ENCODE measurements at places on chromosomes 16 and 17.

DNA sequence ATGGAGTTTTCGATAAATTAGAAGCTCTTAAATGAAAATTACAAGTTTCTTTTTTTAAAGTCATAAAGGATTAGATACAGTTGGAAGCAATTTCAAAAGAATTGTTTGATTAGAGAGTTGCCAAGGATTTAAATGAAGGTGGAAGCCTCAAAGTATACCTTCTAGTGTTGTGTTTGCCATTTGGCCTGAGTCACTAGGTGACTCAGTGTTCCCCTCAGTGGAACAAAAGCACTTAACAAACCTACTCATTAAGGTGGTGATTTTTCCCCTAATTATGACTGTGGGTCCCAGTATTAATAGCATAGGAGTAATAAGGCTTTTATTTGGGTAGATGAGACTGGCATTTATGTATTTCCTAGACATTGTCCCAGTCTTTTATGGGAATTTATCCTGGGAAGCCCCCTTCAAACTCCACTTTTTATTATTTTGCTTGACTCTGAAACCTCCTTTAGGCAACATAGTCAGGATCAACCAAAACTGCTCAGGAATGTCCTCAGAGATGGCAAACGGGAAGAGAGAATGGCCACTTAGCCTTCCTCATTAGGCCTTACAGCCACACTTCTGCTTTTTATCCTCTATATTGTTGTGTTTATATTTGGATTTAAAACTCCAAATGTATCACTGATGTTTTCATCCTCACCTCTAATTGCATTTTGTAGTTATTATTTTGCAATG, 161.0 kb downstream of the FTO start:
- no peak for DNase-seq

- no peak for DNase-seq
These were observed 13.9 kb downstream of the TMEM114 start for GRCh38 chr16:8576141-8577004.

- no peak for DNase-seq
These were observed 28.0 kb downstream of the AP1G1 start for GRCh38 chr16:71780521-71781089.

DNA sequence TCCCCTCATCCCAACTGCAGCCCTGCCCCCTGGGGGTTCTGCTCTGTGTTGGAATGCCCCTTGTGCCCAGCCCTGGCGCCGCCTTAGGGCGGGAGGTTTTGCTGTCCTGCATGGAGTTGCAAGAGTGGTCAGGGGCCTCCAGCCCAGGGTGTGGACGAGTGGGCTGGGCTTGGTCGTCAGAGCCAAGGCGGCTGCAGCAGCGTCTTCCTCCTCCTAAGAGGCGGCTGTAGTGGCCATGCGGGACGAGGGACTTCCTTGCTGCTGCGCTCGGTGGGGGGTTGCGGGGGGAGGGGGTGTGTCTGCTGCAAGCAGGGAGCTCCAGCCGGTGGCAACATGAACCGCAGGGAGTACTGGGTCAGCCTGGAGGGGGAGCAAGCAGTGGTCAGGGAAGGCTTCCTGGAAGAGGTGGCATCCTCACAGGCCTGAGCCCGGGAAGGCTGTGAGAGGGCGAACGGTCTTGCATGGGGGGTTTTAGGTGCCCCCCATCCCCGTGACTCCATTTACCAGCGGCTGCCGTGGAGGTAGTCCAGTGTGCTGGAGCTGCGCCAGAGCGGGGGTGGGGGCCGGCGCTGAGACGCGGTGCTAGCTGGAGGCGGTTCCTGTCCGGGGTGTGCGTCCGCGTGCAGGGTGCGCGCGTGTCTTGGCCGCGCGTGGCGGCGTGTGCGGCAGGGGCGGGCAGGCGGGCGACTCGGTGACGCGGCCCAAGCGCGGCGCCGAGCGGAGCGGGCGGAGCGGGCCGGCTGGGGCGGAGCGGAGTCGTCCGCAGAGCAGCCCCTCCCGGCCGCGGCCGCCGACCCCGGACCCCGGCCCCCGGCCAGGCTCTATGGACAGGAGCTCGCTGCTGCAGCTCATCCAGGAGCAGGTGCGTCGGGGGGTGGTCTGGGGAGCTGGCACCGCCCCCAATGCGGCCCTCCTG, at the start of gene RHBDL1:
TSS of gene RHBDL1 (plus strand) at position 704 of the 916 bp plus-strand sequence. CDS start at position 824, 120 bp downstream.
- peak; percentile 23 for DNase-seq

GRCh38 chr16:80202831-80203413, 337.9 kb upstream of the DYNLRB2 start:
- no peak for DNase-seq

DNA sequence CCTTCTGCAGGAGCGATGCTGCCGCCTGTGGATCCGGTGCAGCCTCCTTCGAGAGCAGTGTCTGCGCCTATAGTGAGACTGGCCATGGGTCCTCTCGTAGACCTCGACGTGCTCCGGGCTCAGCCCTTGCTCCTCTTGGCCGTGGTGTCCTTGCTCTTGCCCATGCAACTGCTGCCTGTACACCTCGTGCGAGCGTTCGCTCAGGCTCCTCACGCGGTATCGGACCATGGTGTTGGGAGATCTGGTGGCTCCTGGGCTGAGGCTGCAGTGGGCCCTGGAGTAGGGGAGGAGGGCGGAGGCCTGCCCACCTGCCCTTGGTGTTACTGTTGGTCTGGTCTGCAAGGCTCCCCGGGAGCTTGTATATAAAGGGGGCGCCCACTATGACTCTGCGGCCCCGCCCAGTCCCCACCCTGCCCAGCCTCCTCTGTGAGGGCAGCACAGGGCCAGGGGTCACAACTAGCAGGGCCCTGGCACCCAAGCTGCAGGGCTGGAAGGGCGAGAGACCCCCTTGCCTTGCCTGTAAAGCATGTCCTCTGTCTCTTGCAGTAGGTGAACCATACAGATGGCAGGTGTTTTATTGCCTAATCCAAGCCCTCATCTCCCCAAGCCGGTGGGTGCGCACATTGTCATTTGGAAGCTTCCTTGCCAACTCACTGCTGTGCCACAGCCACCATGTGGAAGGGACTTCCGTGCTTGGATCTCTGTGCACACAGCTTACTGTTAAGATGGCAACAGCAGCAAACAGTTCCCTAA, at the start of gene PRM2:
TSS of gene PRM2 (minus strand) at position 338 of the 753 bp plus-strand sequence. CDS start at position 228, 110 bp downstream.
- DNase-seq, result no peak

DNA sequence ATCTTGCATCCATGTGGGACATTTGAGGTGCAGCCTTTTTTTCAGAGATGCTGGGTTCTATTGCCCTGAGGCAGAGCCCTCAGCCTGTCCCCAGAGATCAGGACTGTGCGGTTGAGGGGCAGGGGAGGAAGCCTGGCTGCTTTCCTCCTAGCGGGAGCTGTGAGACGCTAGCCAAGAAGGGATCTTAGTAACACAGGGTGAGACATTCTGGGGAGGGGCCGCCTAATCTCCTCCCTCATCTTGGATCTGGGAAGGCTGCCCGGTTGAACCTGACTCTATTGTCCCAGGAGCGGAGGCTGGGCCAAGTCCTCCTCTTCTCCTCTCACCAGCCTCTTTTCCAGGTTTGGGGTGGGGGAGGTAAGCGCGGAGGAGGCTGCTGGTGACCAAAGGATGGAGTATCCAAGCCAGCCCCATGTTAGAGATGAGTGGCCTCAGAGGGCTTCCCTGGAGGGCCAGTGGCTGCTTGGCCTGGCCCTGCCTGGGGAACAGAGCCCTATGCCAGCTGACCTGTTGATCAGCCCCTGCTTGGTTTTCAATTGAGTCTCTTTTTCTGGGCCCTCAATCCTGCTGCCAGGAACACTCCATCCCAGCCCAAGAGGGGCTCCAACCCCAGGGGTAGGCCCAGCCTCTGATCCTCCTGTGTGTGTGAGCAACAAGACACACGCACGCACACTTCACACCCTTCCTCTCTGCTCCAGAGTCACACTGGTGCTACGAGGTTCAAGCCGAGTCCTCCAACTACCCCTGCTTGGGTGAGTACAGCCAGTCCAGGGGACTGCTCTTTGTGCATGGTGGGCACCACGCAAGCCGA, 5.0 kb downstream of the CA4 start:
- peak; percentile 39 for DNase-seq

GRCh38 chr16:56576585-56577299, 11.9 kb downstream of the MT4 start:
- DNase-seq, result no peak

DNA sequence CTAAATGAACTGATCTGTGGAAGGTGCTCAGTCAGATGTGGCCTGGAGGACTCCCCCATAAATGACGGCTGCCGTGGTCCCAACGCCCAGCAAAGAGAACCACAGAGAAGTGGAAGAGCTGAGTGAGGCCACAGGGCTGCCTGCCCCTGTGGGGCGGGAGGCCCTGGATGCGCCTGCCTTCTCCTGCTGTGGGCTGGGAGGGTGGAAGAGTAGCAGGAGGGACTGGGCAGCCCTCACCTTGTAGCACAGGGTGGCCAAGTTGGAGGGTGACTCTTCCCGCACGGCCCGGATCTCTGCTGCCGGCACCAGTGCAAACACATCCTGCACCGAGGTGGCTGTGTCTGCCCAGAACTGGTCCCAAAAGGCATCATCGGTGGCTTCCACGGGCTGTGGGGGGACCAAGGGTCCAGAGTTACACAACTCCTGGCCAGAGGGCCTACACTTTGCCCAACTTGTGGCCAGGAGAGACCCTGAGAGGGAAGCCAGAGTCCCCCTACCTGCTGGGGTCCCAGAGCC, 8.3 kb downstream of the HID1 start:
- no peak for DNase-seq

DNA sequence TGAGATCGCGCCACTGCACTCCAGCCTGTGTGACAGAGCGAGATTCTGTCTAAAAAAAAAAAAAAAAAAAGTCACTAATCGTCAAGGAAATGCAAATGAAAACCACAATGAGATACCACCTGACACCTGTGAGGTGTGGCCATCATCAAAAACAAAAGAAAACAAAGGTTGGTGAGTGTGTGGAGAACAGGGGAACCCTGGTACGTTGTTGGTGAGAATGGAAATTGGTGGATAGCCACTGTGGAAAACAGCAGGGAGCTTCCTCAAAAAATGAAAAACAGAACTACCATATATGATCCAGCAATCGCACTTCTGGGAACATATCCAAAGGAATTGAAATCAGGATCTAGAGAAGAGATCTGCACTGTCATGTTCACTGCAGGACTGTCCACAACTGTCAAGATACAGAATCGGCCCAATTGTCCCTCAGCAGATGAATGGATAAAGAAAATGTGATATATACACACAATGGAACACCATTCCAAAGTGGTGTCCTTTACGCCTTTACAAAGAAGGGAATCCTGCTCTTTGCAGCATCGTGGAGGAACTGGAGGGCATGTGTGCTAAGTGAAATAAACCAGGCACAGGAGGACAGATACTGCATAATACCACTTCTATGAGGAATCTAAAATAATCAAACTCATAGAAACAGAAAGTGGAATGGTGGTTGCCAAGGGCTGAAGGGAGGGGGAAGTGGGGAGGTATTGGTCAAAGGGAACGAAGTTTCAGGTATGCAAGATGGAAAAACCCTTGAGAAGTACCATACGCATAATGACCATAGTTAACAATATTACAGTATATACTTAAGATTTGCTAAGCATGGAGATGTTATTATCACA, 63.5 kb upstream of the PLCG2 start:
- no peak for DNase-seq

GRCh38 chr16:88471575-88471974, 18.5 kb downstream of the ZFPM1 start:
- no peak for DNase-seq

DNA sequence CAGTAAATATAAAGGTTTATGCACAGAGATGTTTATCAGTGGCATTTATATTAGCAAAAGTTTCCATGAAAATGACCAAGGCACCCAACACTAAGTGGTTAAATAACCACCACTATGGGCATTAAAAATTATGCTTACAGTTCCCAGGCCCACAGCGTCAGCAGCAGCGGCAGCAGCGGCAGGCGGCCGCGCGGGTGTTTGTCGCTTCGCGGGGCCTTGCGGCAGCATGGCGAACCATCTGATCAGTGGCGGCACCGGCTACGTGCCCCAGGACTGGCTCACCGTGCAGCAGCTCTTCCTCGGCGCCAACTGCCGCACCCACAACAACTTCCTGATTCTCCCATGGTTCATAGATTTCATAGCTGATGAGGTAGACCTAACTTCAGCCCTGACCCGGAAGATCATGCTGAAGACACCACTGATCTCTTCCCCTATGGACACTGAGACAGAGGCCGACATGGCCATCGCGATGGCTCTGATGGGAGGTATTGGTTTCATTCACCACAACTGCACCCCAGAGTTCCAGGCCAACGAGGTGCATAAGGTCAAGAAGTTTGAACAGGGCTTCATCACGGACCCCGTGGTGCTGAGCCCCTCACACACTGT, 71.0 kb downstream of the GRIN2A start:
- no peak for DNase-seq

- DNase-seq, result no peak
These were observed 13.6 kb upstream of the CLEC18A start for GRCh38 chr16:69937465-69937951.

DNA sequence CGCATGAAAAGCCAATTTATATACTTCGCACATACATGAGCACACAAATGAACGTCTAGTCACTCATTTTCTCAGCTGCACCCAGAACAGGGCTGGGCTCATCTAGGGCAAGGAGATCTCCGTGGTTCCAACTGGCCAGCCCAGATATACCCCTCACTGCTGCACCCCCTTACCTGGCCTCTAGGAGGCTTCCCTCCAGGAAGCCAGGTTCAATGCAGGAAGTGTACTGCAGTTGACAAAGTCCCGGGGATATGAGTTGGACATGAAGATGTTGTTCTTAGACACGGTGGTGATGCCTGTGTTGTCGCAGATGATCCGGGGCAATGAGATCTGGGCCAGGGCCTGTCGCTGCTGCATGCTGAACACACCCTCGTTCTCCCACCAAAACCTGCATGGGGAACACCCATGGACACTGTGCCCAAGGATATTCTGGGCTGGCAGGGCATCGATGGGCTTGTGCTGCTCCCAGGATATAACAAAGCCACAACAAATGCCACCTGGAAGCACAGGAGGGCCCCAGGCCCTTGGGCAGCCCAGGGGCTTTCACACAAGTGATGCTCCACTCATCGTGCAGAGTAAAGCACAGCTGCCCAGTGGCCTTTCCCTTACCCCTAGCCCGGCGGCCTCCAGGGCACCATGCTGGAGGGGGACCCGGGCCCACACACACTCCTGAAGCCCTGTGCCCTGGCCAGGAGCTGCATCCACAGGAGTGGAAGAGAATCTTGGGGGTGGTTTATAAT, 10.1 kb downstream of the MPO start:
- DNase-seq, result no peak

GRCh38 chr16:68640972-68641371, 4.1 kb upstream of the CDH3 start:
- no peak for DNase-seq

DNA sequence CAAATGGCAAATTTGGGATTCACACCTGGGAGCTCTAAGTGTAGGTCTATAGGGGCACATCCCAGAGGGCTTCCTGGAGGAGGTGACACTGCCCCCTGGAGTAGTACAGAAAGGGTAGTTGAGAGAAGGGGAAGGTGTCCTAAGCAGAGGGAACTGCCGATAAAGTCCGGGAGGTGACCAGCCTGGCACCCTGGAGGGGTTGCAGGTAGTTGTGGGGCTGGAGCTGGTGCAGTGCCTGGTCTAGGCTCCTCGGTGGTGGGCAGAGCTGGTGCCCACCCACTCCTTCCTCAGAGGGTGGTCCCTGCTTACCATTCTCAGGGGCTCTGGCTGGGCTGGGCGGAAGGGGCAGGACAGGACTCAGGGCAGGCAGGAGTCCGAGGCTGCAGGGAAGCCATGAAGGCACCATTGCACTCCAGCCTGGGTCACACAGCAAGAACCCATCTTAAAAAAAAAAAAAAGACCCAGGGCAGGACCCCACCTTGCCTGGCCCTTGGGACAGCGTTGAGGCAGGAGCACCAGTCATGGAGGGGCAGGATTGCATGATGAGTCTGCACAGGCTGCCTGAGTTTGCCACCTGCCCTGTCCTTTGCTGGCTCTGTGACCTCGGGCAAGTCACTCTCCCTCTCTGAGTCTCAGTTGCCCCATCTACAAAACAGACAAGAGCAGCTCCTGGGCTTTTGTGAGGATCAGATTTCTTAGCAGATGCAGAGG, 43.8 kb downstream of the LAT start:
- no peak for DNase-seq

GRCh38 chr17:69084911-69085310, 24.2 kb upstream of the ABCA9 start:
- DNase-seq, result no peak

Measured in amygdala (tissue), 56 donors.